NCI-H510A (cell line): ENCODE measurements at places on chromosomes 6 and 20.

GRCh38 chr20:62887152-62887859 is 25.7 kb upstream of the TCFL5 start:
- peak; percentile 60 for DNase-seq

DNA sequence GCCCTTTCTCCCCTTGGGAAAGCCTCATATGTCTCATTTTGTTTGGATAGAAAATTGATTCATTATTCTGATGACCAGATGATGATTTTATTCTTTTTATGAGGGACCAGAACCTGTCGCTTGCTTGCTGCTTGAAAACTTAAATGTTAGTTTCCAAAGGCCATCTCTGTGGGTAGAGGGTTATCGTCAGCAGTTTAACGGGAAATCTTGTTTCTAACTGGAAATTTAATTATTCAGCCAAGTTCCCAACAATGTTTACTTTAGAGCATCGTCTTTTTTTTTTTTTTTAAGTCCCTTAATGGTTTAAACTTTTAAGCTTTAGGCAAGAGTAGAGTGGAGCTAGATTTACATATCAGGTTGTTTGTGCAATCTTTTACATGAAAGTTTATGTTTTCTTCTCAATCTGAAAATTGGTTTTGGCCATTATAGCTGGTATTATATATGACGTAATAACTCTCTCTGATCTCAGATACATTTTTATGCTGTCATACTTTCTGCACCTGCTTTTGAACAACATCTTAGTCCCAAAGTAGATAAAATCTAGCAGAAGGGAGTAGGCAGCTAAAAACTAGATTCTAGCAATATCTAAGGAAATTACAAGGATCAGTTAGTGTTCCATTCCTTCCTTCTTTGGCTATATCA is 93.9 kb downstream of the FOXO3 start:
- DNase-seq = no peak

DNA sequence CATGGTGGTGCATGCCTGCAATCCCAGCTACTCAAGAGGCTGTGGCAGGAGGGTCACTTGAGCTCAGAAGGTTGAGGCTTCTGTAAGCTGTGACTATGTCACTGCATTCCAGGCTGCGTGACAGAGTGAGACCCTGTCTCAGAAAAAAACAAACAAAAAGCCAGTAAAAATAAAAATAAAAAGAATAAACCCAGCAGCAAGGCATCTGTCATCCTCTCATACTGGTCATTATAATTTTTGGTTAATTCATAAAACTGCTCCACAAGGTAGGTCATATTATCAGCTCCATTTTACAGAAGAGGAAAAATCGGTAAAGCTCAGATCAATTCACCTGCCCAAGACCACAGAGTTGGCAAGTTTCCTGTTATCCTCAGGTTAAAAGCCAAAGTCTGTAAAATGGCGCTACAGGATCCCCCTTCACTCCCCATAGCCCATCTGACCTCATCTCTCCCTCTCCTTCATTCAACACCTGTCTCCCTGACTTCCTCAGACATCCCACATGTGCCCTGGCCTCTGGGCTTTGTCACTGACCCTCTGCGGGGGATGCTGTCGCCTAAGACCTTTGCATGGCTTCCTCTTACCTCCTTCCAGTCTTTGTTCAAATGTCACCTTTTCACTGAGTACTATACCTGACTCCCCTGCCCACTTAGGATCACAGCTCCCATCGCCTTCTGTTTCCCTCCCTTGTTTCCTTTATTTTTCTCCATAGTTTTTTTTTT is 213.2 kb upstream of the ZNF217 start:
- DNase-seq = no peak

DNA sequence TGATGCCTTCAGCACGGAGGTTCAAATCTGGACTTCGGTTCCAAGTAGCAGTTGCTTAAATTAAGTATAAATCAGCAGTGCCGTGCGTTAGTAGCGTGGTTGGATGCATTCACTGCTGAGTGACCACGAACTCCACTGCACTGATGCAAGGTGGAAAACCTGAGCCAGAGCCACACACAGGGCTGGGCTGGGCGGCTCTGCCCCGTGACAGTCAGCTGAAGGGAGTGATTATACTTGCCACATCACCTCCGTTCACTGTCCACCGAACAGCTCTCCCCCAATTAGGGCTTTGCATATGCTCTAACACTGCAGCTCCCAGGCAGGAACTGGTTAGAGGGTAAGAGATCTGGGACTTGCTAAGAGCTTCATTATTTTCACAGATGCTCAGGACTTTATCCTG is 22.2 kb downstream of the PPP1R3G start:
- DNase-seq = no peak

DNA sequence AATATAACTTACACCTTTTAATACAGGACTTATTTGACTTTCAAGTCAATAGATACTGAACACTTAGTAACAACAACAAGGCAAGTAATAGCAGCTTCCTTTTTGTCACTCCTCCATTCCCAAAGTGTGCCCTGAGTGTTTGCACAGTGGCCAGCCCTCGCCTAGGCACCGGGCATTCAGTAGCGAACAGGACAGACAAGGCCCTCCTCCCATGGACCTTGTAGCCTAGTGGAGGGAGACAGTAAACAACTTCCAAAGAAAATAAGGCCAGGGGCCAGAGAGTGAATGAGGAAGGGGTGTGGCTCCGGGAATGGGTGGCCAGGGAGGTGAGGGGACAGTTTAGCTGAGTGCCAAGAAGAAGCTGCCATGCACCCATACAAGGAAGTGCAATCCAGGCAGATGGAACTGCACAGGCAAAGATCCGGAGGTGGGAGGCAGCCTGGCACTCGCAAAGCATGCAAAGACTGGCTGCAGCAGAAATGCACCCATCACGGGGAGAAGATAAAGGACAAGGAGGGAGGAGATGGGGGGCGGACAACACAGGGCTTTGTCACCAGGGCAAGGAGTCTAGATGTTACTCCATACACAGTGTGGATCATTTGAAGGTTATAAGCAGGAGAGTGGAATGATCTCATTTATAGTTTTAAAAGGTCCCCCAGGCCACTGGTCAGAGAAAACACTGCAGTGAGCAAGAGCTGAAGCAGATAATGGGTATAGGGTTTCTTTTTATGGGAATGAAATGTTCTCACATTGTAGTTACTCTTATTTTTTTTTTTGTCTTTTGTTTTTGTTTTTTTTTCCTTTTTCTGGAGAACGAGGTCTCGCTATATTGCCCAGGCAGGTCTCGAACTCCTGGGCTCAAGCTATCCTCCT is 32.2 kb downstream of the ATP9A start:
- no peak for DNase-seq

DNA sequence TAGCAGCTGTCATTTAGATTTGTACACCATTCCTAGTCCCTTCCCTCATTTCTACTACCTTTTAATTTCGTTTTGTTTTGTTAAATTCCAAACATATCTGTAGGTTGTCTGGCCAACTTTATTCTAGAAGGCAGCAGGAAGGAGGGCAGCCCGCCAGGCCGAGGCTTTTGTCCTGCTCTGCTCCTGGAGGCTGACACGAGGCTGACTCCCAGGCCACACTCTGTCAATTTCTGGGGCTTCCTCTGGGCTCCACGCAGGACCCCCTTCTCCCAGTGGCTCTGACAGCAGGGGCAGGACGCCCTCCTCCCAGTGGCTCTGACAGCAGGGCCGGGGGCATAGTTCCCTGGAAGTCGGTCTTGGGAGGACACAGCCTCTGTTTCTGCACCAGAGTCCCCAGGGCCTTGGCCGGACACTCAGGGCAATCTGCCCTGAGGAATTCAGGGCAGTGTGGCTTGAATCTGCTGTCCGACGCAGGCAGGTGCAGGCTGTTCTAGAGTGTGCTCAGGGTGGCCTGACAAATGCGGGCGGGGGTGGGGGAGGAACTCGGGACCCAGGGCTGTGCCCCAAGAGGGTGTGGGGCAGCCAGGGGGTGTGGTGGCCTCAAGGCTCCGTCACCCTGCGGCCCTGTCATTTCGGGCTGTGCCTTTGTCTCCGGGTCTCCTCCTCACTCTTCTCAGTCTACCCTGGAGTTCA is 11.8 kb downstream of the SMOC2 start:
- no peak for DNase-seq

- DNase-seq = no peak
These were observed at the start of gene EPB41L1 for GRCh38 chr20:36154700-36155628. TSS of gene EPB41L1 (plus strand) at chr20:36154740. CDS start at chr20:36173778, 19,038 bp downstream.

GRCh38 chr6:111843347-111844147 is 29.7 kb downstream of the FYN start:
- no peak for DNase-seq

GRCh38 chr6:117270055-117270842 is 4.9 kb downstream of the VGLL2 start:
- DNase-seq = no peak

DNA sequence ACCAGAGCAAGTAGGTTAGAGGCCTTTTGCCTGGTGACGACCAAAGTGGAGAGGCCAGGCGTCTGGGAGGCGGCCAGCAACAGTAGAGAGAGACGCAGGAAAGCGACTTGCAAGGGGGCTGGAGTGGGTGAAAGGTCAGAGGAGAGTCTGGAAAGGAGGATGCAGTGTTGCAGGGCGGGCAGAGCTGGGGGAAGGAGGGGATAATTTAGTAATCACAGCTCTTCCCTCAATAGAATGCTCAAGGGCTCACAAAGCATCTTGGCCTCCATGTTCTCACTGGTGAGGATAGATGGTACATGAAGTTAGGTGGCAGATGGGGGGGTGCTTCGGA is 25.2 kb downstream of the TCF15 start:
- DNase-seq = no peak

DNA sequence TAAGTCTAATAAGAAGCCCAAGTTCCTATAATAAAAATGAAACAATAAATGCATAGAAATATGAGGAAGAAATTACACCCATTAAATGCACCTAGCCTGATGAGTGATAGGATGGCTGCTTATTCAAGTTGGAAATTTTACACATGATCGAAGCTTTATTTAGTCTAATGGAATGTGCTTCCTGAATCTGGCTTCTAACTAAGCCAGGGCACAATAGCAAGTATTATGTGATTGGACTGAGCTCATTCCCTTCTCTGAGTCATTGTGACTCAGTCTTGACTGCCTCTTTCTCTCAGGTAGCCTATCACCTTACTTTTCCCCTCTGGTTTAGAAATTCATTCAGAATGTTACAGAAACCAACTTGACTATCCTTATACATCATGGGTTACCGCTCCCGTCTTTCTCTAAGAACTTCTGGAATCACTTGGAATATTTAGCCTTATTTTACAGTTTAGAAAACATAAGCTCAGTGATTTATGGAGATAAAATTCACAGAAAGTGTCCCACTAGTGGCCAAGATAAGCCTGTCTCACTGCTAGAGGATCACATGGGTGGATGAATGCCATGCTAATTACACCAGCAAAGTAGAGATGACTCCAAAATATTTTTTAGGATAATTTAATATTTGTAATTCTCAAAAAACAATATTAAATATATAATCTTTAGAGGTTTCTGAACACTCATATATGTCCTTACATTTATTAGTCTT is 505.3 kb upstream of the JAG1 start:
- DNase-seq = no peak

GRCh38 chr20:58011947-58012610 is 216.4 kb downstream of the ANKRD60 start:
- DNase-seq = no peak

DNA sequence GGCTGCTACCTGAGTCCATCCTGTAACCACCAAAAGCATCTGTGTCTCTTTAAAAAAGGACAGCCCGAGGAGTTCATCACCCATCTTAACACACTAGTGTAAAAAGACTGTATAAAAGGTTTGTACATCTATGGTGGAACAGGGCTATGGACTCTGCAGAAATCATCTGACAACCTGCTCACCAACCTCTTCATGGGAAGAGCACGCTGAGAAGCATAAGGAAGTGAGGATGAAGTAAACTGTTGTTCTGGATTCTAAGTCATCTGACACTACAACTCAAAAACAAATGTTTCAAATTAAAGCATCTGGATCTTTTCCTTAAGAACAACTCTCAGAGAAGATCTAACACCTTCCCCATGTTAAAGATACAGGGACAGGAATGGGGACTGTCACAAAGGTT is 5.4 kb downstream of the IFNGR1 start:
- DNase-seq = no peak

DNA sequence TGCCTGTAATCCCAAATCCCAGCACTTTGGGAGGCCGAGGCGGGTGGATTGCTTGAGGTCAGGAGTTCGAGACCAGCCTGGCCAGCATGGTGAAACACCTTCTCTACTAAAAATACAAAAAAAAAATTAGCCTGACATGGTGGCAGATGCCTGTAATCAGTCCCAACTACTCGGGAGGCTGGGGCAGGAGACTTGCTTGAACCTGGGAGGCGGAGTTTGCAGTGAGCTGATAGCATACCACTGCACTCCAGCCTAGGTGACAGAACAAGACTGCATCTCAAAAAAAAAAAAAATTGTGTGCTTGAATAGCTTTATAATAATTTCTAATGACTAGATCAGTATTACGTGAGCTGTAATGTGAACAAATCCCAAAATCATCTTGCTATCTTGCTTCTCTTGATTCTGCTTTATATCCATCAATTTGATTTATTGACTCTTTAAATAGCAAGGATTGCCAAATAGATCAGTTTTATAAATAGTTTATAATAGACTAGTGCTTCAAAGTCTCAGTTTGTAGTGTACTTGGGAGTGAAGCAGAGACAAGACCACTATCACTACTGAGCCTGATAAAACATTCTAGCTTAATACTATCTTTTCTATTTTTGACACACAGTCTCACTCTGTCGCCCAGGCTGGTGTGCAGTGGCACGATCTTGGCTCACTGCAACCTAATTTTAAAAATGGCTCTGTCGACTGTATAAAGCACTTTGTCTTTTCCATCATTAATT is 7.1 kb downstream of the AMD1 start:
- DNase-seq = no peak

- no peak for DNase-seq
These were observed 36.7 kb downstream of the HIVEP2 start for GRCh38 chr6:142908235-142908634.

DNA sequence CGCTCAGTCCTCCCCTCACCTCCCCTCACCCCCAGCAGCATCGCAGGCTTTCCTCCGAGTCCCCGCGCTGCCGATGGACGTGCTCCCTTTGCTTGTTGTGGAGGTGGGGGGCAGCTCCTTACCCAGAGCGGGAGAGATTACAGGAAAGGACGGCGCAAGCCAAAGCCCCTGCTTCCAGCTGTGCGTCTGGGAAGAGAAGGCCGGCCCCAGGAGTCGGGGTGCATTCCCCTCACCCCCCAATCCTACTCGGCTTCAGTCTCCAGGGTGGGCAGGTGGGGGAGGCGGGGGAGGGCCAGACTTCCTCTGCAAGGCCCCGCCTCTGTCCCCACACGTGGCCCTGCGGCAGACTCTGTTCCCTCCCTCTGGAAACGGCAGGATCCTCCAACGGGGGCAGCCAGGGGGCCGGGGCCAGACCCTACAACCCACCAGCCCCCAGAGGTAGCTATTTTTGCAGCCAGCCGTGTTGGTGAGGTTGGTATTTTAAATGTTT is 43.6 kb downstream of the NTSR1 start:
- no peak for DNase-seq

DNA sequence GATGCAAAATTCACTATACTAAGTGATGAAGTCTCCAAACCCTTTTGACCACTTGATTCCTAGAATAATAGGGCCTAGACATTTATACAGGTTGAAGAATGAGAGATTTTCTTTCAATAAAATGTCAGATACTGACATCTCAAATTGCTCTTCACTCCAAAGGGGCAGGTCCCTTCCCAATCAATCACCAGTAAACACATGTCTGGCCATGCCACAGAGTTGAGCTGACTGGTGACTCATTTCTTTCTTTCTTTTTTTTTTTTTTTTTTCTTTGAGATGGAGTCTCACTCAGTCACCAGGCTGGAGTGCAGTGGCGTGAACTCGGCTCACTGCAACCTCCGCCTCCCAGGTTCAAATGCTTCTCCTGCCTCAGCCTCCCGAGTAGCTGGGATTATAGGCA is 388.6 kb upstream of the BTBD3 start:
- DNase-seq = no peak

GRCh38 chr6:25717866-25718740 is 36.4 kb upstream of the SLC17A4 start:
- DNase-seq = no peak
